ENCODE measurements at places on chromosomes 7 and 10. TPM values are rescaled to one million over a fixed set of nuclear protein-coding genes. Genes with fewer than 3 reads are reported as not detected.

PON1 gene
- polyA plus RNA-seq: 6.9 TPM

TDRD1 gene
- 0.07 TPM for polyA plus RNA-seq

CLCN1 gene
- 0.57 TPM for polyA plus RNA-seq

CADPS2 gene
- 9.5 TPM for polyA plus RNA-seq

PTPN20 gene
- polyA plus RNA-seq: 0.78 TPM

PDK4 gene
- polyA plus RNA-seq: 153 TPM

SFTPA1 gene
- polyA plus RNA-seq: 6.4 TPM

EPHB4 gene
- polyA plus RNA-seq: 9.6 TPM

RHOBTB1 gene
- polyA plus RNA-seq: 3.4 TPM

CDHR3 gene
- 2.2 TPM for polyA plus RNA-seq

PNLIPRP2 gene
- polyA plus RNA-seq: 0.25 TPM

MAGI2 gene
- 1.7 TPM for polyA plus RNA-seq

ADAM8 gene
- 19.2 TPM for polyA plus RNA-seq

PLEKHA1 gene
- 28.2 TPM for polyA plus RNA-seq

CYP2C19 gene
- 0.02 TPM for polyA plus RNA-seq

OR6V1 gene
- polyA plus RNA-seq: 0.02 TPM

SEMA3D gene
- 0.32 TPM for polyA plus RNA-seq

TMEM178B gene
- polyA plus RNA-seq: 0.68 TPM
